Naive thymus-derived CD8-positive, alpha-beta T cell (primary cell): ENCODE measurements at places on chromosomes 12 and 14. TPM values are rescaled to one million over a fixed set of nuclear protein-coding genes. Genes with fewer than 3 reads are reported as not detected.

- DNase-seq = no peak
Measured at GRCh38 chr12:106299202-106299774, 3.2 kb upstream of the TCP11L2 start.

DNA sequence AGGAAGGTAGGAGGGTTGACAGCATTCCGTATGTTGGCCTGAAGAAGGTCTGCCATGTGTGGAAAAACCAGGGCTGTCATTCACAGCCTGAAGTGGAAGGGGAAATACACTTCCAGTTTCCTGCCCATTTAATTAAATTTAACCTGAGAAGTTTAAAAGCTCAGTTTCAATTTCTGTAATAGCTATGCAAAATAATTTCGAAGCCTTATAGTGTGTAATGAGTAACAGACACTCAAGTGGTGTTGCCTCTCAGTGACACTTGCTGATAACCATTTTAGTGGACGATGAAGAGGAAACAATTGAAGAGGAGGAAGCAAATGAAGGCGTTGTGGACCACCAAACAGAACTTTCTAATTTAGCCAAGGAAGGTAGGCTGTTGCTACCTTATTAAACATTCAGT is 44.8 kb downstream of the EP400 start:
- DNase-seq = no peak

DNA sequence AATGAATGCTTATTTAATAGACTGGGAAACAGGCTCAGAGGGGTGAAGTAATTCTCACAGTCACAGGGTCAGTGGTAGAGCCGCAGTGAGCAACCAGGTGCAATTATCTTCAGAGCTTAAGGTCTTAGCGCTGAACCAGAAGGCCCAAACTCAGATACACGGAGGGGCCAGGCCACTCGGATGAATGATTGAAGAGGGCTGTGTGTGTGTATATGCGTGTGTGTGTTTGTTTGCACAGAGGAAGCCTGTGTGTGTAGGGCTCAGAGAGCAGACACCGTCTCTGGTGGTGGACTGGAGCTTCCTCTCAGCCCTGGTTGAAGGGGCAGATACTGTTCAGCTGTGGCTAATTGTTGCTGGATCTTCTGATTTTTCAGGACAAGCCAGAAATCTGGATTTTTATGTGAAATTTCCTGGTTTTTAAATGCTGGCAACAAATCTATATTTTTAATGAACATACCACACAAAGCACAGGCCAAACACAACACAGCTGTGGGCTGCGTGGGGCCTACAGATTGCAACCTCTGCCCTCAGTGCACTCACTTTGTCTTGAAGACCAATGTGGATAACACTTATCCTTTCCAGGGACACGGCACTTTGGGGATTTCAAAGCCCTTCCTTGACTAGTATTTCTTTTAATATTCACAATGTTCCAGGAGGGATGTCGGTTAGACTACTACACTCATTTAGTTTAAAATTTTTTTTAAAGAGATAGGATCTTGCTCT is 94.5 kb upstream of the NRXN3 start:
- no peak for DNase-seq

DNA sequence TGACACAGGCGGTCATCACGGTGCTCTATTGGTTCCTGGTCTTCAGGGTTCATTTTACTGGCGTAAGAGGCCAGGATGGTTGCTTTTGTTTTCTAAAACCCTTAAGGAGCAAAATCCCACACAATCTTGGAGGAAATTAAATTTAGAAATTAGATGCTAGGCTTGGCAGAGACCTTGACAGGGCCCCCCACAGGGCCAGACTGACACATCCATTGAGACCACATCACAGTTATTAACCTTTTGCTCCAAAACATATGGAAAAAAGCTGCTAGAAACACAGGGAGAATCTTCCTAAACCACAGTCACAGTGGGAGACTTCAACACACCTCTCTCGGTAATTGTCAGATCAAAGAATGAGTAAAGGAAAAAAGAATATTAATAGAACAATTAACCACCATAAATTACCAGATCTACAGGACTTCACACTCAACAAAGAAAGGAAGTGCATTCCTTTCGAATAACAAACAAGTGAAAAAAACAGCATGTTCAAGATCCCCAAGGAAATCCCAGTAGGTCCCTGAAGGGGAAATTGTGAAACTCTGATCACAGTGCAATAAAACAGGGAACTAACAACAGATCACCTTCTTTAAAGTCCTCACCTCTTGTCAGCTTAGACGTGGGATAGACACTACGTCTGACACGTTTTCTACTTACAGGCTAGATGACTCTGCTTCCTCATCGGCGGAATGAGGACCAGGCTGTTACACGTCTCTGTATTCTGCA is 40.2 kb upstream of the TMEM179 start:
- no peak for DNase-seq

DNA sequence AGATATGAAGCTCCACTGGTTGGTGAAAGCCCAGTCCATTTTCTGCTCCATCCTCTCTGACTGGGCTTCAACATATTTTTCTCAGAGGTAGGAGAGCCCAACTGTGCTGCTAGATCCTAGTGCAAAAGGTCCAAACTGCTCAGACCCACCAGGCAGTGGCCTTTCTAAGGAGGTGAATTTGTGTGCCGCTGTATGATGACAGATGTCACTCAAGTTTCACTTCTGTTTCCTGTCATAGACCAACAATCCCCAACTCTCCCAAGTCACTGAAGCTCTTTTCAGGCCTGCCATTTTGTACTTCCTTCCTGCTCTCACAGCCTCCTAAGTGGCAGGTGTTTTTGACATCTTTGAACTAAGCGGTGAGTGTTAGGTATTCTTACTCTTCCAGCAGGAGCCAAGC is 16.4 kb upstream of the RNASE4 start:
- no peak for DNase-seq

DNA sequence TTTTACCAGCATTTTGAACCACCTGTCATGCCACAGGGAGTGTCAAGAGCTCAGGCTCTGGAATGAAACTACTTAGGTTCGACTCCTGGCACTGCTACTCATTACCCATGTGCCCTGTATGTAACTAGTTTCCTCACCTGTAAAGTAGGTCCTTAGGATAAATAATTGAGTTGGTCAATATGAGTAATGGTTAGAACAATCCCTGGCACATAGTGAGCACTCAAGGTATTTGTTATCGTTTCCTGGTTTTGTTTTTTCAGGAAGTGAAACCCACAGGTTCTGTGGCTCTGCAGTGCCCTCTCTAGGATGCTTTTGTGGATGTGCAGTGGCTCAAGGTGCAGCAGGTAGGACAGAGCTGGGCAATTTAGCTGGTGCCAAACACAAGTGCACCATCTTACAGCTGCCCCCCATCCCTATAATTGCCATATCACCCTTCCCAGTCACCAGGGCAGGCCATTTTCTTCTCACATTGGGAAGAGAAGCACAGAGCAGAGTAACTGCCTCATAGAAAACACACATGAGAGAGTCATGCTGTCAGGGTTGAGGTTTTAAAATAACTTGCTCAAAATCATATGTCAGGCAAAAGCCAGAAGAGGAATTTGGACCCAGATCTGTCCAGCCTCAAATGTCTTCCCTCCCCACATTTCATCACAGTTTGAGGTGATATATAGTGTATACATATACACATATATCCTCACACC is 297.5 kb downstream of the RPAP3 start:
- peak; percentile 35 for DNase-seq

- DNase-seq = no peak
Measured at GRCh38 chr12:56164345-56164729, 6.2 kb downstream of the MYL6 start.

DNA sequence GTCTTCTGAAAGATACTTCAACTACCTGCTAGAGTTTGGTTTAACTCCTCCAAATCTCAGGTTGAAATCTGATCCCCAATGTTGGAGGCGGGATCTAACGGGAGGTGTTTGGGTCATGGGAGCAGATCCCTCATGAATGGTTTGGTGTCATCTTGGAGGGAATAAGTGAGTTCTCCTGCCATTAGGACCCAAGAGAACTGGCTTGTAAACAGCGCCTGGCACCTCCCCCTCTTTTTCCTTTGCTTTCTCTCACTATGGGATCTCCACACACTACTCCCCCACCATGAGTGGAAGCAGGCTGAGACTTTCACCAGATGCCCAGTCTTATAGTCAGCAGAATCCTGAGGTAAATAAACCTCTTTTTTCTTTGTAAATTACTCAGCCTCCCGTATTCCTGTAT is 2.5 kb downstream of the CNIH1 start:
- no peak for DNase-seq

DNA sequence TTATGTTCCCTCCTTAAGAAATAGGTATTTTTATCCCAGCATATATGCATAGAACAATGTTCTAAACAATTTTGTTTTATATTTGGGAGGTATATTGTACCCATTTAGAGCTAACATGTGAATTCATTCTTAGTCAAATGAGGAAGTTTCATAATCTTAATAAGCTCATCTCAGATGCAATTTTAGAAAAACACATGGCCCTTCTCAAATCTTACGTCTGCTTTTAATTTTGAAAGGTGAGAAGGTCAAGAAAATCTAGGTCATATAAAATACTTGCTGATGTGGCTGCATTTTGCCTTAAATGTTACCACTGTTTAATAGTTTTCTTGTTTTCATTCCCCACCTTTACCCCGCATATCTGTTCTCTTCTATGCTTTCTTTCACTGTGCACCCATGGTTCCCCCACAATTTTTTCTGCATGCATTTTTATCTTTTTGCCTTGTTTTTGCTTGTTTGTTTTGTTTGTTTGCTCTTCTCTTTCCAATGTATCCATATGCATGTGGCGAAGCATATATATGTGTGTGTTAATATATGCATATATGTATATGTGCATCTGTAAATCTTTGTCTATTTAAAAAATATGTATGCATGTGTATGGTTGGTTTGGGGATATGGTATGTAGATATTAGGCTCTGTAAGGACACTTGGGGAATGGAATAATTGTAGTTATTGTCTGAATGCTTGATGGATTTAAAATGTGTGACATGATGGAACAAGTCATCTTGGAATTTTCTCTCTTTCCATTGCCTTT is 317.1 kb downstream of the BCAT1 start:
- DNase-seq = no peak

GRCh38 chr12:124754949-124755800 is 108.5 kb downstream of the SCARB1 start:
- peak; percentile 23 for DNase-seq

GRCh38 chr12:79252358-79253075 is 387.9 kb downstream of the SYT1 start:
- DNase-seq = no peak

DNA sequence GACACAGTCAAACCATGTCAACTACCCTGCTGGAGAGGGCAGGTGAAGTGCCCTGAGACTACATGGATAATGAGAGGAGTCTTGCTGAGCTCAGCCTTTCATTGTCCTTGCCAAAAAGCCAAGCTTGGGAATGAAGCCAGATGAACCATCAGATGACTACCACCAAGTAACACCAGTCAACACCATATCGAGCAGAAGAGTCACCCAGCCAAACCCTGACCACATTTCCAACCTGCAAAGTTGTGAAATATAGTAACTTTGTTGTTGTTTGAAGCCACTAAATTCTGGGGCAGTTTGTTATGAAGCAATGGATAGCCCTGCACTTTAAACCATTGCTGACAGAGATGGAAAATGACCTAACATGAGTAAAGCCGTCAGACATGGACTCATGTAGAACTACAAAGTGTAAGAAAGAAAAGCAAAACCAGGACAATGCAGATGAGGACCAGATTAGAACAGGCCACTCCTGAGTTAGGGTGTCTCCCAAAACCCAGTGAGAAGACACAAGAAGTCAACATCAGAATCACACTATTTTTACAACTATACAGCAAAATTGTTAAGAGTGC is 12.5 kb upstream of the CRADD start:
- no peak for DNase-seq

DNA sequence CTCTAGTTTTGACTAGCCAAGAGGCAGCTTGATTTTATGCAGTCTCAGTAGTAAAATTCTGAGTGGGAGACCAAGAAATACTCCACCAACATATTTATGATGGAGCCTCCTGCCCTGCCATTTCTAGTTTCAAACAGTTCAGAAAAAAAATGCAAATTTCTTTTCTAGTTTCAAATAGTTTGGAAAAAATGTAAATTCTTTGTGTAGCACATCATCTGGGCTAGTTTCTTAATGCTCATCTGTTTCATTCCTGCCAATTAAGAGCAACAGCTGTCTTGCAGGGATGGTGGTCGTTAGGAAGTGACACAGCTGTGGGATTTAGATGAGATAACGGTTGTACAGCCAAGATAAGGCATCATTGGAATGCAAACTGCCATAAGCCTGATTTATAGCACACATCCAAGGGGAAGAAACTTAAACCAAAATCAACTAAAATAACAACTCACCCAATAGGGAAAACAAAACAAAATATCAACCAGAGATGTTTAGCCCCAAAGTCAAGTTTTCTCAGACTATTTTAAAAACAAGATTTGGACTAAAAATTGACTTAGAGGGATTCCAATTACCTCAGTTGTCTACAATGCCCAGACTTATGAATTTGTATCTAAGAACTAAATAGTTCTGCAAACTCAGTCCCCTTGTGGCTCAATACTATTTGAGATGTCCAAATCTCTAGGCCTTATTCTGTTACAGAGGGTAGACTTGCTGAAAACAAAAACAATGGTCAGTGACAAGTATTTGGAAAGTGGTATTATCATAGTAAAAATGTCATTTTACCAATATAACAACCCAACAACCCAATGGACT is 291.3 kb upstream of the ATP2B1 start:
- DNase-seq = no peak

DNA sequence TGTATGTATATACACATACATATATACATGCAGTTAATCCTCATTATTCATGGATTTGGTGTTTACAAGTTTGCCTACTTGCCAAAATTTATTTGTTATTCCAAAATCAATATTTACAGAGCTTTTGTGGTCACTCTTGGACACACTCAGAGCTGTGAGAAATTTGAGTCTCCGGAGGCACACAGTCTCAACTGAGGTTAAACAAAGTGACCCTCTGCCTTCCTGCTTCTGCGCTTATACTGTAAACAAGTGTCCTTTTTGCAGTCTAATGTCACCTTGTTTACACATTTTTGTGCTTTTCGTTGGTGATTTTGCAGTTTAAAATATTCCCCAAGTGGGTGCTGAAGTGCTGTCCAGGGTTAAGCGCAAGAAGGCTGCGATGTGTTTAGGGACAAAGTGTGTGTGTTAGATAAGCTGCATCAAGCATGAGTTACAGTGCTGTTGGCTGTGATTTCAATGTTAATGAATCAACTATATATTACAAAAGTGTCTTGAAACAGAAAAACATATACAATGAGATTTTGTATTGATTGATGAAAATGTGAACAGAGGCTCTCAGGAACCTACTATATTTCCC is 13.1 kb upstream of the LTA4H start:
- DNase-seq = no peak

GRCh38 chr12:23005387-23005786 is 380.4 kb downstream of the ETNK1 start:
- DNase-seq = no peak

EFS gene
- not detected for total RNA-seq

CLEC4A gene
- total RNA-seq = 2.9 TPM

HHIPL1 gene
- 0.34 TPM for total RNA-seq

PRPH gene
- not detected for total RNA-seq

INSM2 gene
- total RNA-seq = not detected

BLOC1S1 gene
- total RNA-seq = 62.9 TPM

ANKRD52 gene
- 43.9 TPM for total RNA-seq

CCND2 gene
- total RNA-seq = 89.3 TPM

CISTR gene
- total RNA-seq = not detected

GLI1 gene
- 2.7 TPM for total RNA-seq

CFAP54 gene
- 0.49 TPM for total RNA-seq
